ENCODE measurements at places on chromosomes 3 and 15.

DNA sequence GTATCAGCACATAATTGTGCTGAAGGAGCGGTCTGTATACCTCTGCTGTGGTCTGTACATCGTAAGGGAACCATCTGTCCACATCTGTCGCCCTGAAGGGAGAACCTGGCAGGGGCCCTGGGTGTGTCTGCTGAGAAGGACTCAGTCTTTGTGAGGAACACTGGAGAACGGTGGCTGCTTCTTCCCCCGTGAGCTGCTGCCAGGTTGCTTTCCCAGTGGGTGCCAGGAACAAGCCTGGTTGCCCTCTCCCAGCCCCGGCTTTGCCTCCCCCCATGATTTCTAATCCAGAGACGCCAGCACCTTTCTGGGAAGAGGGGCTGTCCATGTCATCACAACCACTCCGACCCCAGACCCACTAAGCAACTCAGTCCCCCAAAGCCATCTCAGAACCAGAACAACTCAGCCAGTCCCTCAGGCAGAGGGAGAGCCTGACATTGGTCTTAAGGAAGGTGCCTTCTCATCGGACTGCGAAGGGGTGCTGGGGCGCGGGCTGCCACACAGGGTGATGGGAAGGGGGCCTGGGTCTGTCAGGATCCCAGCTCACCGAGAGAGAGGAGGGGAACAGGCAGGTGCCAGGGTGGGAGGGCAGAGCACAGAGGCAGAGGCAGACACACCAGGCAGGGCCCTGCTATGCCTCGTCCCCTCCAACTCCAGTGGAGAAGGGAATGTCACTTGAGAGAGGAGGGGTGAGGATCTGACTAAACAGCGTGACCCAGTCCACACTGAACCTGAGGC is 8.5 kb downstream of the TNK2 start:
- DNase-seq: no peak

GRCh38 chr3:41974223-41974622 is 12.3 kb upstream of the ULK4 start:
- no peak for DNase-seq

DNA sequence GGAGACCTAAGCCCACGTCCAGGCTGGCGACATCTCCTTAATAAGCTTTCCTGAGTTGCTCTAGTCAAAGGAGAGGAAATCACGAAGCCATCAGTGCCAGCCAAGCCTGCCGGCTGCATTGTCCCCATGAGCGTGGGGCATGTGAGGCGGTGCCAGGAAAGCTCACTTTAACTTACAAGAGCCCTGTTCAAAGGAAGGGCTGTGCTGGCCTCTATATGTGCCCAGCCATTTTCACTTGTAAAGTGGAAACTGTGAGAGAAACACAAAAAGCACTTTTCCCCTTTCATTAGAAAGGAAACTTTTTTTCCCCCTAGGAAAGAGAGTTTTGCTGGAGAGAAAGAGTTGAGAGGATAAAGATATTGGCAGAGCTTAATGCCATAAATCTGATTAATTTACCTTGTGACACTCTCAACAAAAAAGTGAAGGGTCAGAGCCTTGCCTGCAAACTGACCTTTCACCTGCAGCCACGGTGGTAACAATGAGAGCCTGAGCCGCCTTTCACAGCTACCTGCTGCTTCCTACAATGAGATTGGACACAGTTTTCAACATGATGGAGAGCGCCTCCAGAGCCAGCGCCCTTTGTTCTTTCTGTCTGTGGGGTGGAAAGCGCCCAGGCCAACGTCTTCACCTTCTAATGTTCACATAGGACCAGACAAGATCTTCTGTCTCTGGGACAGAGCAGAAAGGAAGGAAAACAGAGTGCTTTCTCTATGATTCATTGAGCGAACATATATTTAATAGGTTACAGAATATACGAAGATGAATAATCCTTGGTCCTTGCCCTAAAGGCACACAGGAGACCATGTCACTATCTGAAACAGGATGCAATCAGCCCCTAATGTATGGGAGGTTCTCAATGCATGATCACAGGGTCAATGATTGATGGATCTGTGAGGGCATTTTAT is 233.1 kb upstream of the HES1 start:
- DNase-seq: no peak

- DNase-seq: no peak
These were observed 8.4 kb downstream of the GALK2 start for GRCh38 chr15:49178497-49178896.

GRCh38 chr3:119662604-119663373 is 2.4 kb upstream of the POPDC2 start:
- DNase-seq: no peak

- no peak for DNase-seq
These were observed 207.3 kb downstream of the PLCL2 start for GRCh38 chr3:17091910-17092582.

DNA sequence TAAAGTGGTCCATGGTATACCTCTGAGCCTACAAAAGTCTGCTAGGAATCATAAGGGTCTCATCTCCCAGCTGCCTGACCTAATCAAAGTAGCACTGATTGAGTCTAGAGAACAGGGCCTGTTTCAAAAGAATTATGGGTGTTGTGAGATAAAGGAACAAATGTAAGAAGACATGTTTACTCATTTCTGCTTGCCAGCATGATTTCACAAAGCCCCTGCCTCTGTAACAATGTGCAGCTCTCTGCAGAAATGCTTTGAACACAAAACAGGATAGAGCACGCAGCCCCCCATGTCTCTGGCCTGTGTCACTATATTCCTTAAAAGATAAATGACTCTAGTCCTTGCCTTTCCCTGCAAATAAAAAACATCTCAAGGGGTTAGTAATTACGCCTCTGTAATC is 94.7 kb upstream of the IGSF10 start:
- DNase-seq: no peak

DNA sequence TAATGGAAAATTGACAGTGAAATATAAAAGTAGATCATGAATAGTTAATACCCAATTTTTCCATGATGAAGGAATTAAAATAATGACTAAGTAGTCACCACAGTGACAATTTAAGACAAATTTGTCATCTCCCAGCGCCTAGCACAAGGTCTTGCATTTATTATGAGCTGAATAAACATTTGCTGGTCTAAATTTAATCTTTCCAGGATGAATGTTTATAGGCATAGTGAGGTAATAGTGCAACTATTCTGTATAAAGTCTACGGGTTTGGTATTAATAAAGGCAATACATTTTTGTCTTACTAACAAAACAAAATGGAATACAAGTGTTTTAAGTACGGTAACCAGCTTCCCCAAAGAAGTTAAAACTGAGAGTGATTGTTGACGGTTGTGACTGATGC is 209.3 kb downstream of the CD47 start:
- no peak for DNase-seq

- DNase-seq: no peak
These were observed 57.0 kb downstream of the ISG20 start for GRCh38 chr15:88695691-88696251.
